ENCODE measurements at places on chromosomes 6 and 20.

DNA sequence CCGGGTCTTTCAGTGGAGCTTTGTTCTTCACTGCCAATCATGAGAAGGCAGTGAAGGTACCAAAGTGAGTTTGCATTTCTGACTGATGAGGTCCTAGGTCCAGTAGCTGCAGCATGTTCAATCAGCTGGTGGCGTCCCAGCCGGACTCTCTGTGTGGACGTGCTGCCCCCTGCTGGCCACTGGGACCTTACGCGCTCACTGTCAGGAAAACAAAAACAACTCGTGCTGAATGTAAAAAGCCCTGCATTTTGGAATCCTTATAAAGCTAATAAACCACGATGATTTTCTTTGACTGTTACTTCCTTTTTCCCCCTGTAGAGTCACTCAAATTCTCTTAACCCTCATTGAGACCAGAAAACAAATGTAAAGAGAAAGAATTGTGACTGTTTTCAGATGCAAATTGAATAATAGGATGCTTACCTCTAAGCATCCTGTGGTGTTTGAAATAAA, 4.9 kb upstream of the CD24 start:
- peak; percentile 59 for DNase-seq

DNA sequence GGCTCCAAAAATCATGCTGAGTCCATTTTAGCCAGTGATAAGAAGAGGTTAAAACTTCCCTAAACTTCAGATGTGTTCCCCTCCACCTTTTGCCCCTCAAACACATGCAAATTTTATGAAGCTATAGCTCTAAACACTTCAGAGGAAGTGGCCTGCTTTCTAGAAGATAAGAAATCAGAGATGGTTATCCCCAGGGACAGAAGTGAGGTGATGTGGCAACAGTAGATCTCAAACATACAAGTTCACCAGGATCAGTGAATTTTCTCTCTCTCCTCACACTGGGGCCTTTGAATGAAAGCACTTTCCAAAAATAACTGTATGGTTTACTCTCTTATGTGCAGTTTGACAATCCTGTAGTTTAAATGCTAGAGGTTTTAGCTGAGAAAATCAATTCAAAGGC, 332.0 kb downstream of the BTBD9 start:
- DNase-seq: no peak

DNA sequence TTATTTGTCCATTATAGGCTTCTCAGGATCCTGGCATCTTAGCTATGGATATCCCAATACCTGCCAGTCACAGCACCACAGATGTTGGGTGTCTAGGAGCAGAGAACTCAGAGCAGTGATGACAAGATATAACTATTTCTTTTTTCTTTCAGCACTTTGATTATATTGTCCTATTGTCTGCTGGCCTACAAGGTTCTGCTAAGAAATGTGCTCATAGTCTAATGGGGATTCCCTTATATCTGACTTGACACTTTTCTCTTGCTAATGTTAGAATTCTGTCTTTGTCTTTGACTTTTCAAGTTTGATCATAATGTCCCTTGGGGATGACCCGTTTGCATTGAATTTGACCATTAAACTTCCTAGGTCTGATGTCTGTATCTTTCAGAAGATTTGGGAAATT, 270.4 kb downstream of the OGFRL1 start:
- no peak for DNase-seq

GRCh38 chr6:139154881-139155547, 20.1 kb downstream of the HECA start:
- no peak for DNase-seq

DNA sequence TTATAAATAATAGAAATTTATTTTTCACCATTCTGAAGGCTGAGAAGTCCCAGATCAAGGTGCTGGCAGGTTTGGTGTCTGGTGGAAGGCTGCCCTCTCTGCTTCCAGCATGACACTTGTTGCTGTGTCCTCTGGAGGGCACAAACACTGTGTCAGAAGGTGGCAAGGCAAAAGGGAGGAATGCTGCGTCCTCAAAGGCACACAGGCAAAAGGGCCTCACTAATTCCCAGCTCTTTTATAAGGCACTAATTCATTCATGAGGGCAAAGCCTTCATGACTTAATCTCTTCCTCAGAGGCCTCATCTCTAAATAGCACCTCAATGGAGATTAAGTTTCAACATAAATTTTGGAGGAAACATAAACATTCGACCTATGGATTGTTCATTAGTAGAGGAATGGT, 209.5 kb upstream of the SMLR1 start:
- DNase-seq: no peak

GRCh38 chr6:10720265-10720959, 2.5 kb upstream of the TMEM14C start:
- no peak for DNase-seq

DNA sequence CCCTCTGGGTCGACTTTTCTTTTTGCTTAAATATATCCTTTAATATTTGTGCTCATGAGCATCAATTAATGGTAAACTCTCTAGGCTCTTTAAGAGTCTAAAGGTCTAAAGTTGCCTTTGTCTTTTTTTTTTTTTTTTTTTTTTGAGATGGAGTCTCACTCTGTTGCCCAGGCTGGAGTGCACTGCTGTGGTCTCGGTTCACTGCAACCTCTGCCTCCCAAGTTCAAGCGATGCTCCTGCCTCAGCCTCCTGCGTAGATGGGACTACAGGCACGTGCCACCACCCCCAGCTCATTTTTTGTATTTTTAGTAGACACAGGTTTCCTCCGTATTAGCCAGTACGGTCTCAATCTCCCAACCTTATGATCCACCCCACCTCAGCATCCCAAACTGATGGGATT, 122.0 kb upstream of the TMEM170B start:
- no peak for DNase-seq

GRCh38 chr6:84193114-84193708, 34.2 kb downstream of the CEP162 start:
- no peak for DNase-seq

GRCh38 chr6:157760589-157761330, 62.3 kb upstream of the SNX9 start:
- no peak for DNase-seq

DNA sequence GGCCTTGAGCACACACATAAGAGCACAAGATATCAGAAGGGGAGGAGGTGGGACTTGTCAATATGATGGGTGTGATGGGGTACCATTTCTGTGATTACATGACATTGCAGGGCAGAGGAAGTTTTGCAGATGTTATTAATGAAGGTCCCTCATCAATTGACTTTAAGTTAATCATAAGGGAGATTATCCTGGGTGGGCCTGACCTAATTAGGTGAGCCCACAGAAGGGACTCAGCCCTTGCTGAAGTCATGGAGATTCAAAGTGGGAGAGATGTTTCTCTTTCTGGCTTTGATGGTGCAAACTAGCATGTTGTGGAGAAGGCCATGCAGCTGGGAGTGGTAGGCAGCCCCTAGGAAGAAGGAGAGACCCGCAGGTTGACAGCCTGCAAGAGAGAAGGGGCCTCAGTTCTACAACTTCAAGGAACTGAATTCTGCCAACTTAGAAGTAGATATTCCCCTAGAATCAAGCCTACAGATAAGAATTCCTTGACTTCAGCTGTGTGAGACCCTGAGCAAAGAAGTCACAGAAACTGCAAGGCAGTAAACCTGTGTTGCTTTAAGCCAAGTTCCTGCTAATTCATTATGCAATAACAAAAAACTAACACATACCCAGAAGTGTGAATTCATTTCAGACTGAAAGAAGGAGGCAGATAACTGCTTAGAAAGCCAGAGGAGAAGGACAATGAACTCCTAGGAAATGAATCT, 131.3 kb downstream of the LRFN2 start:
- DNase-seq: no peak

- no peak for DNase-seq
These were observed 12.4 kb downstream of the SNX5 start for GRCh38 chr20:17956099-17956685.

DNA sequence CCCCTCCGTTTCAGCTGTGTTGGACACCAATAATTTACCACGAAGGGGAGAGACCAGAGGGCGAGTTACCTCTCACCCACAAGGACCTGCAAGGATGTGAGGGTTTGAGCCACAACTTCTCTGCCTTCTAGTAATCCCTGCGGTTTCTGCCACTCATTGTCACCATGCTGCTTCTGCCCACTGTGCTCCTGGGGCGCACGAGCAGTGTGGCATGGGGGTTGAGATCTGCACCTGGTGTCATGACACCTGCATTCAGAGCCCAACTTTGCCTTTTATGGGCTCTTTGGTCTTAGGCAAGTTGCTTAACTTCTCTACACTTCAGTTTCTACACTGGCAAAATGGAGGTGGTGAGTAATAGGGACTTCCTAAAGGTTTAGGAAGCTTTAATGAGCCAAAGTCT, 84.9 kb downstream of the SOBP start:
- no peak for DNase-seq

- no peak for DNase-seq
These were observed 265.9 kb downstream of the COL12A1 start for GRCh38 chr6:74939721-74940620.

- no peak for DNase-seq
These were observed 52.2 kb downstream of the MRPL14 start for GRCh38 chr6:44074813-44075646.

GRCh38 chr20:37901240-37901639, 1.7 kb upstream of the VSTM2L start:
- no peak for DNase-seq

DNA sequence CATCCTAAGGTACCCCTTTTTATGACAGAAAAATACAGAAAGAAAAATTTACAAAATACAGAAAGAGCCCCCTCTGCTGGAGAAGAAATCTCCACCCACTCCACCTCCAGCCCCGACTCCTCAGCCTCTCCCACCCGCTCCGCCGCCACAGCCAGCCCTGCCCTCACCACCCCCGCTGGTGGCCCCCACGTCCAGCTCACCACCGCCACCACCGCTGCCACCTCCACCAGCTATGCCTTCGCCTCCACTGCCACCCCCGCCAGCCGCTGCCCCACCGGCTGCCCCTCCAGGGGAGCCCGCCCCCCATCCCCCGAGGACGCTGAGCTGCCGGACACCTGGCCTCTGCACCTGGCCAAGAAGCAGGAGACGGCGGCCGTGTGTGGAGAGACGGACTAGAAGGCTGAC, 17.7 kb downstream of the WFDC2 start:
- DNase-seq: no peak

DNA sequence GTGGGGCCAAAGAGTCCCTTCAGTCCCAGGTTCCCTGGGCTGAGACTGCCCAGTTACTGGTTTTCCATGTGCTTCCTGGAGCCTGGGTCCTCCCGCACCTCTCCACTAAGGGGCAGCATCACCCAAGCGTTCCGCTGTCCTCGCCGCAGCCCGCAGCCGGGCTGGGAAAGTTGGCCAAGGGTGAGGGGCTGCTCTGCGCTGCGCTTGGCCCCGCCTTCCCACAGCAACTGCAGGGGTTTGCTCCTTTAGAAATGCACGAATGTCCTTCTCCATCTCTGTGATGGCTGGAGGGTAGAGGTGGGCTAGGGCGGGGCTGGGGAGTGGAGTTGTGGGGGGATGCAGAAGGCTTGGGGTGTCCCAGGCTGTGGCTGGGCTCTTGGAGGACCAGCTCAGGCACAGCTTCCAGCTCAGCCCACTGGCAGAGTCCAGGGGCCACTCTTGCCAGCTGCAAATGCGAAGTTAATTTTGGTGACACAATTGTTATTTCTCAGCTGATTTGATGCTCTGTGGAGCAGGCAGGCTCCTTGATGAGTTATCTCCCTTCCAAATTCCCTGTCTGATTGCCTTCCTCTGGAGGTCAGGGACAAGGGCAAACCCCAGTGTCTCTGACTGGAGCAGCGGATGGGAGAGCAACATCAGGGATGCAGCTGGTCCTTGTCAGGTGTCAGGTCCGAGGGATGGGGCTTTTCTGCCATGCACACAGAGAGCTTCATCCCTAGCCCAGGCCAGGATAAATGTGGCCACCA, 63.2 kb downstream of the NOL4L start:
- DNase-seq: no peak

- DNase-seq: no peak
These were observed 326.4 kb downstream of the KIF16B start for GRCh38 chr20:16246870-16247269.

- DNase-seq: no peak
These were observed 118.8 kb upstream of the FRMD1 start for GRCh38 chr6:168197636-168198301.

- DNase-seq: no peak
These were observed 187.9 kb downstream of the TTLL2 start for GRCh38 chr6:167512696-167513375.

DNA sequence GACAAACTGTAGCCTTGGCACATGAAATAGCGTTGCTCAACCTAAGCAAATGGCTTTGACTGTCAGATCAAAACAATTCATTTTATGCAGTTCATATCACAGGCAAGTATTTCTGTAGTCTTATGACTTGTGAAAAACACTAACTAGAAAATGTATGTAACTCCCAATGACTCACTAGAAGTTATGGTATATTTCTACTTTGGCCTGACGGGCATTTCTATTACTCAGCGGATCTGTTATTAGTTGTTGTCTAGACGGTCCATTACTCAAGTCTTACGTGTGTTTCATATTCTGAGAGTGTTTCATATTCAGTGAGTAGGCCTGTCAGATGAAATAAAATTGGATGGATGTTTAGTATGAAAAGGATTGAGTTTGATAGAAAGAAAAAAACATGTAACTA, 880.9 kb downstream of the PRIM2 start:
- no peak for DNase-seq

DNA sequence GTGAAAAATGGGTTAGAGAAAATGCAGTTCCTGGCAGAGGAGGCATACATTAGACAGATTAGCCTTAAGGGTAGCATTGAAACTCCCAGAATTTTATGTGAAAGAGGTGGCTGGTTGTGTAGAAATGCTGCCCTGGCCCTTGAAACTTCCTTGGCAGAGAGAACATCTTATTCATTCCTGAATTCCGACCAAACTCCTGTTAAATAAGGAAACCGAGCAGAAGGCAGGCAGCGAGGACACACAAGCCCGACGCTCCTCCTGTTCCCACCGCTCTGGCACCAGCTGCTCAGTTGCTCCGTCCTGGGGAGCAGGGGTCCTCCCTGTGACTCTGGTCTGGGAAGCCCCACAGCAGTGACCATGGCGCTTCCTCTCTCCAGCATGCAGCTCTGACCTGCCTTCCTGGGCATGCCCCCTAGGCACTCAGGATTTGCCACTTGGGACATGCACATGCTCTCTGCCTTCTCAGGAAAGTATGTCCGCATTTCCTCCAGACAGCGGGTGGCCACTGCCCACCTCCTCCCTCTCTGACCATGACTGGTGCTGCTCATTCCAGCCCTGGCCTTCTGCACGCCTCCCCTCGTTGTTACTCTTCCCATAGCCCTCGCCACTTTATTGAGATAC, 35.2 kb upstream of the CLDN20 start:
- DNase-seq: no peak

DNA sequence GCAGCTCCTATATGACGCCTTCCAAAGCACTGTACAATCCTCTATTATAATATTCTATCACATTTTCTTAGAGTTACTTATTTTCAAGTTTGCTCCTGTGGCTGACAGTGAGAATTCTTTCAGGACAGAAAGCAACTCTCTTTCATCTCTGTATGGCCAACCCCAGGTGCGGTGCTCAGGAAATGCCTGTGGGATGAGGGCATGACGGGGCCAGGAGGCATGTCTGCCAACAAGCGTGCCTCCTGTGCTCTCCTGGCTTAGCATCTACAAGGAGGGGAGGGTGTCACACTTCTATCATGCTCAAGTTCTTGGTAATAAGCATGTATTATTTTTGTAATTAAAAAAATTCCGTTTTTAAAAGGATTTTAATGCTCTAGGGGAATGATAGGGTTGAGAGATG, 11.4 kb downstream of the MRPL14 start:
- DNase-seq: no peak

- no peak for DNase-seq
These were observed 1.4 kb downstream of the CST8 start for GRCh38 chr20:23492292-23492691.

All from left renal pelvis (tissue), 4 donors.